ENCODE measurements at places on chromosomes 6 and 20. TPM values are rescaled to one million over a fixed set of nuclear protein-coding genes. Genes with fewer than 3 reads are reported as not detected.

LHFPL5 gene
- total RNA-seq, result not detected

UNC93A gene
- total RNA-seq, result not detected

TAAR9 gene
- not detected for total RNA-seq

TRAPPC3L gene
- not detected for total RNA-seq

LY6G6D gene
- total RNA-seq, result not detected

GJA1 gene
- total RNA-seq, result 69.8 TPM

PPP1R14C gene
- total RNA-seq, result 1.6 TPM

PXDC1 gene
- total RNA-seq, result 18.4 TPM

SSTR4 gene
- 0.12 TPM for total RNA-seq

SIM1 gene
- not detected for total RNA-seq

JPH2 gene
- 3.2 TPM for total RNA-seq

HMGCLL1 gene
- total RNA-seq, result 0.14 TPM

ULBP3 gene
- total RNA-seq, result 2.9 TPM

C4B gene
- total RNA-seq, result 1.1 TPM

TULP1 gene
- total RNA-seq, result not detected

ZC2HC1B gene
- not detected for total RNA-seq

GTSF1L gene
- not detected for total RNA-seq

ZBTB22 gene
- 3.4 TPM for total RNA-seq

MACROD2 gene
- total RNA-seq, result 0.74 TPM

KIF6 gene
- 0.50 TPM for total RNA-seq

CCN6 gene
- total RNA-seq, result not detected

Data from A549 treated with GW870086 at 1 μM for 4 hours (cell line).